ENCODE measurements at places on chromosomes 7 and 10. TPM values are rescaled to one million over a fixed set of nuclear protein-coding genes. Genes with fewer than 3 reads are reported as not detected.

The PDE1C gene
- 2.9 TPM for total RNA-seq

The DOCK4 gene
- total RNA-seq = 52.0 TPM

The SYT15B gene
- total RNA-seq = 1.5 TPM

The PAX4 gene
- not detected for total RNA-seq

The ZNF37A gene
- 13.6 TPM for total RNA-seq

The OR2A42 gene
- 0.44 TPM for total RNA-seq

The ABCF2 gene
- 30.9 TPM for total RNA-seq

The GBX1 gene
- not detected for total RNA-seq

The GRM3 gene
- total RNA-seq = not detected

The STEAP2 gene
- total RNA-seq = 15.6 TPM

The NCAPG2 gene
- total RNA-seq = 11.6 TPM

The NRCAM gene
- total RNA-seq = 21.1 TPM

The CNPY1 gene
- not detected for total RNA-seq

The LBX1 gene
- total RNA-seq = not detected

The C7orf25 gene
- total RNA-seq = 11.9 TPM

The ABCB4 gene
- 3.1 TPM for total RNA-seq

The AKR1C8 gene
- not detected for total RNA-seq

The VAX1 gene
- total RNA-seq = not detected

The LOXL4 gene
- total RNA-seq = 10.4 TPM

The ANXA8L1 gene
- total RNA-seq = not detected

The NCF1 gene
- total RNA-seq = 2.9 TPM

The RTKN2 gene
- 0.57 TPM for total RNA-seq

The TMUB1 gene
- 33.7 TPM for total RNA-seq

The SYNPO2L gene
- not detected for total RNA-seq

The FRMD4A gene
- total RNA-seq = 206 TPM

The CRYGN gene
- total RNA-seq = not detected

The METTL2B gene
- total RNA-seq = 22.7 TPM

The BAMBI gene
- 1.1 TPM for total RNA-seq

The GRB10 gene
- total RNA-seq = 37.1 TPM

The GATA3 gene
- total RNA-seq = 0.66 TPM

The C10orf62 gene
- total RNA-seq = not detected

The CALHM3 gene
- total RNA-seq = not detected

The ADRA2A gene
- total RNA-seq = 59.3 TPM

The TMEM270 gene
- total RNA-seq = not detected

The IFT22 gene
- total RNA-seq = 17.8 TPM

The SLC26A3 gene
- total RNA-seq = not detected

The AUTS2 gene
- total RNA-seq = 22.4 TPM

The HTR7 gene
- total RNA-seq = 0.65 TPM

The TAS2R4 gene
- 0.51 TPM for total RNA-seq

The AMZ1 gene
- 0.19 TPM for total RNA-seq

The CALML3 gene
- total RNA-seq = not detected

The CAMK1D gene
- 17.8 TPM for total RNA-seq

The ANKRD30A gene
- total RNA-seq = 0.66 TPM

The ATOH7 gene
- total RNA-seq = not detected

The NUTM2A gene
- total RNA-seq = 0.82 TPM

The MYO3A gene
- not detected for total RNA-seq

The TBX20 gene
- total RNA-seq = not detected

The NEUROG3 gene
- not detected for total RNA-seq

The SMO gene
- total RNA-seq = 4.0 TPM

The SLC13A4 gene
- total RNA-seq = not detected

The MYPN gene
- total RNA-seq = not detected

The PPP1R3C gene
- total RNA-seq = 8.8 TPM

The COL26A1 gene
- total RNA-seq = not detected

The CYP17A1 gene
- total RNA-seq = not detected

The CDK1 gene
- 0.82 TPM for total RNA-seq

The TMEM139 gene
- not detected for total RNA-seq
